ENCODE measurements at places on chromosomes 4 and X. TPM values are rescaled to one million over a fixed set of nuclear protein-coding genes. Genes with fewer than 3 reads are reported as not detected.

HMX1 gene
- total RNA-seq = not detected

NPY5R gene
- total RNA-seq = not detected

ASMT gene
- not detected for total RNA-seq

TMEM31 gene
- not detected for total RNA-seq

NDP gene
- not detected for total RNA-seq

ZCCHC4 gene
- 11.7 TPM for total RNA-seq

STK32B gene
- total RNA-seq = not detected

PPBP gene
- not detected for total RNA-seq

PPEF1 gene
- total RNA-seq = not detected

SORBS2 gene
- total RNA-seq = not detected

IL21 gene
- 30.1 TPM for total RNA-seq

SLC6A14 gene
- not detected for total RNA-seq

USP17L13 gene
- not detected for total RNA-seq

TTC29 gene
- not detected for total RNA-seq

LGI2 gene
- total RNA-seq = not detected

BMPR1B gene
- total RNA-seq = not detected

WWC2 gene
- total RNA-seq = 0.32 TPM

CT45A2 gene
- not detected for total RNA-seq

CASK gene
- 38.2 TPM for total RNA-seq

MFAP3L gene
- total RNA-seq = 0.32 TPM

DAPP1 gene
- 51.4 TPM for total RNA-seq

HPF1 gene
- 22.4 TPM for total RNA-seq

SHROOM3 gene
- total RNA-seq = 0.02 TPM

SH2D1A gene
- total RNA-seq = 45.3 TPM

AMBN gene
- not detected for total RNA-seq

STIM2 gene
- total RNA-seq = 56.7 TPM

KCTD8 gene
- not detected for total RNA-seq

CPZ gene
- total RNA-seq = not detected

SPRY1 gene
- total RNA-seq = 17.5 TPM

DGKK gene
- total RNA-seq = not detected

TAB3 gene
- 27.4 TPM for total RNA-seq

HSD17B13 gene
- 0.22 TPM for total RNA-seq

ZDHHC15 gene
- total RNA-seq = not detected

STATH gene
- total RNA-seq = not detected

TENM3 gene
- not detected for total RNA-seq

MAGIX gene
- total RNA-seq = 2.0 TPM

AFF2 gene
- total RNA-seq = 3.4 TPM

IRAK1 gene
- 131 TPM for total RNA-seq

AVPR2 gene
- total RNA-seq = not detected

FUNDC1 gene
- total RNA-seq = 8.5 TPM

TRIM75 gene
- total RNA-seq = not detected

AMTN gene
- total RNA-seq = not detected

GPR82 gene
- total RNA-seq = 0.12 TPM

NUDT11 gene
- total RNA-seq = 0.71 TPM

RHOXF2 gene
- total RNA-seq = not detected

ARHGEF9 gene
- 27.5 TPM for total RNA-seq

LIMCH1 gene
- not detected for total RNA-seq

FAM236A gene
- total RNA-seq = not detected

PGAM4 gene
- 0.83 TPM for total RNA-seq

XK gene
- total RNA-seq = 0.15 TPM

PJA1 gene
- total RNA-seq = 13.8 TPM

ATP11C gene
- total RNA-seq = 13.8 TPM

RBBP7 gene
- 106 TPM for total RNA-seq

NDUFB11 gene
- total RNA-seq = 99.4 TPM

CFI gene
- not detected for total RNA-seq

CCDC158 gene
- total RNA-seq = not detected

UGT2B7 gene
- total RNA-seq = not detected

MAGEA2B gene
- total RNA-seq = not detected
